ENCODE measurements at places on chromosomes 7 and 10.
A peak's percentile ranks its signal among the peaks of the same experiment; 100 is the strongest.

DNA sequence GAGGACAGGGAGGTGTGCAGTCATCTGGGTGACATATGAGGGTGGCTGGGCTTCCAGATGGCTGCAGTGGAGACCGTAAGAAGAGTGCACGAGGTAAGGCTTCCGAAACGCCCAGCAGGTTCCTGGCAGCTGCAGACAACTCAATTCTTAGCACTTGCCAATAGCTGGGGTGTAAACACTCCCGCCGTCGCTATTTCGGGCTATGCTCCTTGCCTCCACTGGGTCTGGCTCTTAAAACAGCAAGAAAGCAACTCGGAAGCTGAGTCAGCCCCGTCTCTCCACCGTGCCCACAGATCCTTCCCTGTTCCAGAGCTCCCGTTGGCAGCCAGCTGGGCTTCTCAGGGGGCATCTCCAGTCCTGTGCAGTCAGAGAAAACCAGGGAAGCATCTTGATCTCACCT is 6.1 kb upstream of the PDGFA start:
- DNase-seq: no peak

- DNase-seq: no peak
Measured at GRCh38 chr10:12481924-12482323, 132.6 kb downstream of the CAMK1D start.

DNA sequence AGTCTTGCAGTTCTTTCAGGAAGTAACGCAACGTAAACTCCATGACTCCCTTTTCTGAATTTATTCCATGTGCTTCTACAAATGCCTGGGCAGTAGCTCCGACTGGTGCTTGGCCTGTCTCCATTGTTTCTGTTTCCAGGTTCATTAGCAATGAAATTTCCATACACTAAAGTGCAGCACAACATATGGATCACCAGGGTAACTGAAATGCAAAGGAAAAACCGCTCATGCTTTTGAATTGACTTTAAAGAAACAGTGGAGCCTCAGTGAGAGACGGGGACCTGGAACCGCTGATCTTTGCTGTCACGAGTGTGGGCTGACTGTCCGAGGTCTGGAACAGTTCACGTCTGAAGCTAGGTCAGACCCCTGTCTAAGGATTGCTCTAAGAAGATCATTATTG is 126.5 kb upstream of the IGFBP3 start:
- no peak for DNase-seq

DNA sequence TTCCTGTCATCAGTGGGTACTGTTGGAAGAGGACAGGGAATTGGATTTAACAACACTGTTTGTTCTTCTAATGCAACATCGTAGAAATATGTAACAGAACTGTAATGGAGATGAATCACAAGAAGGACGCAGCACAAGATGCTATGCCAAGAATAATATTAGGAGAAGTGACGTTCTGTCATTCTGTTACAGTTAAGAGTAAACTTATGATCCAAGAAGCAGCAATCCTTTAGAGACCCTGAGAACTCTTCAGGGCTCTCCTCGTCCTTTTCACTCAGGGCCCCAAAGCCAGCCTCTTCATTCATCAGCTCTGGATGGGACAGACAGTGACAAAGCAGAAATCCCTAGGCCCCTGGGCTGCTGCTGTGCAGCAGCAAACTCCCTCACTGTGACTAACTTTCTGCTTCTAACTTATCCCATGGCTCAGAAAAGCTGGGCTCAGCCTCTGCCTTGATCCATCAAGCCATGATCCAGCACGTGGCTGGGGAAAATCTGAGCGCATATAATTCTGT is 8.7 kb upstream of the IL6 start:
- DNase-seq: peak; percentile 93

- DNase-seq: no peak
Measured at GRCh38 chr10:49169776-49170175, 18.4 kb downstream of the TMEM273 start.

DNA sequence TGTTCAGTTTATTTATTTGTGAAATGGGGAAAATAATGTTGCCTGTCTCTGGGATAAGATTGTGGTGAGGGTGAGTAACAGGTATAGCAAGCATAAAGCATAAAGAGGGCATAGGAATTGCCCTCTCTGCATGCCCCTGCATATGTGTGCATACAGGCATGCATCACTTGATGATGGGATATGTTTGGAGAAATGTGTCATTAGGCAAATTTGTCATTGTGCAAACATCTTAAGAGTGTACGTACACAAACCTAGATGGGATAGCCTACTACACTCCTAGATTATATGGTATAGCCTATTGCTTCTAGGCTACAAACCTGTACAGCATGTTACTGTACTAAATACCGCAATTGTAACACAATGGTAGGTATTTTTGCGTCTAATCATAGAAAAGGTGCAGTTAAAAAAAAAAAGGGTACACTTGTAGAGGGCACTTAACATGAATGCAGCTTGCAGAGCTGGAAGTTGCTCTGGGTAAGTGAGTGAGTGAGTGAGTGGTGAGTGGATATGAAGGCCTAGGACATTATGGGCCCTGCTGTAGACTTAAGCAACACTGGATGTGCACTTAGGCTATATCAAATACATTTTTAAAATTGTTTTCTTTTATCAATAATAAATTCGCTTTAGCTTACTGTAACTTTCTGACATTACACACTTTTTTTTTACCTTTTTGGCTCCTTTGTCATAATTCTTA is 386.5 kb upstream of the ANKRD30A start:
- DNase-seq: no peak

DNA sequence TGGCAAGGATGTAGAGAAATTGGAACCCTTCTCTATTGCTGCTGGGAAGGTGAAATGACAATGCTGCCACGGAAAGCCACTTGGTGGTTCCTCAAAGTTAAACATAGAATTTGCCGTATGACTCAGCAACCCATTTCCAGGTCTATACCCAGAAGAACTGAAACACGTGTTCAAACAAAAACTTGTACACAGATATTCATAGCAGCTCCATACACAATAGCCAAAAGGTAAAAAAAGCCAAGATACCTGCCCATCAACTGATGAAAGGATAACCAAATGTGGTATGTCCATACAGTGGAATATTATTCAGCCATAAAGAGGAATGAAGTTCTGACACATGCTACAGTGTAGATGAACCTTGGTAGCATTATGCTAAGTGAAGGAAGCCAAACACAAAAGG is 39.1 kb downstream of the LHPP start:
- DNase-seq: no peak

GRCh38 chr7:24560772-24561171 is 12.5 kb upstream of the PALS2 start:
- no peak for DNase-seq

- no peak for DNase-seq
Measured at GRCh38 chr7:151141311-151141854, 26.1 kb downstream of the GBX1 start.

Measured in fibroblast of gingiva (primary cell).